ENCODE measurements at places on chromosomes 4 and X. TPM values are rescaled to one million over a fixed set of nuclear protein-coding genes. Genes with fewer than 3 reads are reported as not detected.

- H3K4me3 ChIP-seq, result no peak overlapping the region
- no peaks in the 10 kb centered on the region for H3K27me3 ChIP-seq
- H3K36me3 ChIP-seq, result no peaks in the 10 kb centered on the region
- no peaks in the 10 kb centered on the region for H3K4me1 ChIP-seq
- peak; percentile 31 for DNase-seq
Measured at GRCh38 chrX:15497865-15498264, 2.7 kb upstream of the BMX start.

DNA sequence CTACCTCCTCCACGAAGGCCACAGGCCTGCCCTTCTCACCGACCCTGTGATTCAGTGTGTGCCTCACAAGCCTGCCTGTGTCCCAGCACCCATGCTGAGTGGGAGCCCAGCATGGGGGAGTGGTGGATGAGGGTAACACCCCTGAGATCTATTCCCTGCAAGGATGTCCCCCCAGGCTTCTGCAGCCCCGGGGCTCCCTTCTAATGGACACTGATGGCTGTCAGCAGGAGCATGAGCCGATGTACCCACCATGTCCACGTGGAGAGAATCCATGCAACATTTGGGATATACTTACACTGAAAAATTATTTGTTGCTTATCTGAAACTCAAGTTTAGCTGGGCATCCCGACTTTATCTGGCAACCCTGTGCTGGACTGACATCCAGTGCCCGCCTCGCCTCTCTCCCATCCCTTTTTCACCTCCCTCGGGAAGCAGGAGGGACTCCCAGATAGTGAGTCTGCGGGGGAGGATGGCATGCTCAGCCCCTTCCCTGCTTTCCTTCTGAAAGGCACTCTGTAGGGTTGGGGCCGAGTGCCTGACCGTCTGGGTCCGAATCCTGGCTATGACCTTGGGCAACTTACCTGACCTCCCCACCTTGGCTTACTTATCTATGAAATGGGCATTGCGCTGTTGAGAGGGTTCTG is 46.9 kb upstream of the SORCS2 start:
- H3K4me1 ChIP-seq, result no peaks in the 10 kb centered on the region
- no peak for DNase-seq
- no peak overlapping the region for H3K4me3 ChIP-seq
- no peaks in the 10 kb centered on the region for H3K36me3 ChIP-seq
- H3K27me3 ChIP-seq, result peaks cover 3% of the 10 kb centered on the region

DNA sequence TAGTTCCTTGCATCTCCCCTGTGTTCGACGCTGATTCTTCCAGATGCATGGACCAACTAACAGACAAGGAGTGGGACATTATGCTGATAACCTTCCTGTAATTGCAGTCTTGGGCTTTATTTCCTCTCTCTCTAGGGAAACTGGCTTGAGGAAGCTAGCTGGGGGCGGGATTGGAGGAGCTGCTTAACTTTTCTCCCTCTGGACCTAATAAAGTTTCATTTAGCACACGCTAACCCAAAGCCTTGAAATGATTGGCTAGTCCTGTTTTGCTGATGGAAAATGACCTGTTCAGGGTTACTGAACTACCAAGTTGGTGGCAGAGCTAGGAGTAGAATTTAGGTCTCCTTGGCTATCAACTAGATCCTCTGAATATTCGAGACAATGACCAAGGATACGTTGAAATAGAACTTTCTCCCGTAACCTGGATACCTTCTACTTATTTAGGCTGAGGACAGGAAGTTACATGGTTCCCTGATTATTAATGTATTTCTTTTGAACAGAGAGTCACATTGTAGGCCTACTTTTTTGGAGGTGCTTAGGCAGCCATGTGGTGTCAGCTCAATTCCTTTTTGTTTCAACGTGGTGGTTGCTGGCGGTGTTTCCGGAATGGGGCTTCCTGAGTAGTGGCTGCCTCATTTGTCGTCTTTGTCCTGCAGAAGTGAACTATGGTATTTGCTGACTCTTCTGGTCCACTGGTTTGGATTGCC is 2.0 kb downstream of the PGK1 start:
- H3K4me1 ChIP-seq, result no peaks in the 10 kb centered on the region
- no peaks in the 10 kb centered on the region for H3K27me3 ChIP-seq
- no peak for DNase-seq
- peak overlapping the region; percentile 62 for H3K4me3 ChIP-seq
- no peak overlapping the region for H3K27ac ChIP-seq
- H3K36me3 ChIP-seq, result no peaks in the 10 kb centered on the region

DNA sequence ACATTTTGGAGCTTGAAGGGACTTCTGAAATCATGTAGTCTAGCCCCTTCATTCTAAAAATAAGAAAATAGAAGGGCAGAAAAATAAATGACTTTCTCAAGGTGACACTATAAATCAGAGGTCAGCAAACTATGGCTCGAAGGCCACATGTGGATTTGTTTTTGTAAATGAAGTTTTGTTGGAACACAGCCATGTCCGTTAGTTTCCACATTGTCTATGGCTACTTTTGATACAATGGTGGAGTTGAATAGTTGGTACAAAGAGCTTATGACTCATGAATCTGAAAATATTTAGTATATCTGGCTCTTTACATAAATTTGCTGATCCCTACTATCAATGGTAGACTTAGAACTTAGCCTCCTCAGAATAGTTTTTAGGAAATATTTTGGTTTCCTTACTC is 302.4 kb upstream of the PRPS2 start:
- no peaks in the 10 kb centered on the region for H3K36me3 ChIP-seq
- H3K27ac ChIP-seq, result no peak overlapping the region
- no peaks in the 10 kb centered on the region for H3K4me1 ChIP-seq
- H3K4me3 ChIP-seq, result no peak overlapping the region

DNA sequence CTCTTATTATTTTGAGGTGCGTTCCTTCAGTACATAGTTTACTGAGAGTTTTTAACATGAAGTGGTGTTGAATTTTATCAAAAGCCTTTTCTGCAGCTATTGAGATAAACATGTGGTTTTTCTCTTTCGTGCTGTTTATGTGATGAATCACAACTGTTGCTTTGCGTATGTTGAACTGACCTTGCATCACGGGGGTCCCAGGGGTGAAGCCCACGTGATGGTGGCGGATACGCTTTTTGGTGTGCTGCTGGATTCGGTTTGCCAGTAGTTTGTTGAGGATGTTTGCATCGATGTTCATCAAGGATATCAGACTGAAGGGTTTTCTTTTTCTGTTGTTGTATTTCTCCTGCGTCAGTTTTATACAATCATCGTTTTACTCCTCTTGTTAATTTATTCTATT is 4.6 kb upstream of the H2BW1 start:
- H3K27me3 ChIP-seq, result no peaks in the 10 kb centered on the region
- H3K36me3 ChIP-seq, result no peaks in the 10 kb centered on the region
- no peak for DNase-seq
- H3K4me1 ChIP-seq, result no peaks in the 10 kb centered on the region

HMX1 gene
- total RNA-seq, result not detected

GYG2 gene
- 10.6 TPM for total RNA-seq

EREG gene
- 9.9 TPM for total RNA-seq

DNA sequence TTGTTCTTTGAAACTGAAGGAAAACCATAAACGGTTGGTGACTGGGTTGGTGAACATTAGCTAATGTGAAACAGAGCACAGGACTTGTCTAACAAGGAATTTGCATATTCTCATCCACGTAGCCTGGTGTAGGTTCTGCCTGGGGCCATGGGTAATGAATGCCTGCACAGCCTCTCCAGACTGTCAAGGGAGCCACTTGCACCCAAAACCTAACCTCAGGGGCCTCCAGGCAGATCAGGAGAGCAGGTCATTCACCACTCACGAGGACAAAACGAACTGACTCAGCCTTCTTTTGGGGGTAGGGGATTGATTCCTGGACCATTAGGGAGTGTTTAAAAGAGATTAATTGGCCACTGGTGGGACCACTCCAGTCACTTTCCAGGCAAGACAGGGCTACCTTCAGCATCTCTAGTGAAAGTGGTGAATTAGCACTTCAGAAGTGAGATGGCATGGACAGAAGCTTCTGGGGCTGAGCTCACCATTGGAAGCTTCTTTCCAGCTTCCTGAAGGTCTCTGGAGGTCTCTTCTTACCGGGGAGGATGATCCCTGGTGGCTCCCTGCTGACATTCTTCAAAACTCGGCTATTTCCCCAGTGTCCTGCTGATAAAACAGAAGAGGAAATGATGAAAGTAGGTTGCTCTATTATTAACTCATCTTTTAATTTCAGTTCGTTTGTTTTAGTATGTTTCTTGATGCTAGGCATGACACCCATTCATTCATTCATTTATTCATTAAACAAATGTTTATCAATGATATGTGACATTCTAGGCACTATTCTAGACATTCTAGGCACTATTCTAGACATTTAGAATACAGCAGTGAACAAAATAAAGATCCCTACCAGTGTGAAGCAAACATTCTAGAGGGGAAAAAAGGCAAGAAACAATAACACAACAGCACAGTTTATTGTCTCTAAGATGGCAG is 104.5 kb upstream of the LNX1 start:
- H3K27ac ChIP-seq, result no peak overlapping the region
- no peaks in the 10 kb centered on the region for H3K27me3 ChIP-seq
- no peak overlapping the region for H3K4me3 ChIP-seq
- no peaks in the 10 kb centered on the region for H3K36me3 ChIP-seq
- no peaks in the 10 kb centered on the region for H3K4me1 ChIP-seq

DNA sequence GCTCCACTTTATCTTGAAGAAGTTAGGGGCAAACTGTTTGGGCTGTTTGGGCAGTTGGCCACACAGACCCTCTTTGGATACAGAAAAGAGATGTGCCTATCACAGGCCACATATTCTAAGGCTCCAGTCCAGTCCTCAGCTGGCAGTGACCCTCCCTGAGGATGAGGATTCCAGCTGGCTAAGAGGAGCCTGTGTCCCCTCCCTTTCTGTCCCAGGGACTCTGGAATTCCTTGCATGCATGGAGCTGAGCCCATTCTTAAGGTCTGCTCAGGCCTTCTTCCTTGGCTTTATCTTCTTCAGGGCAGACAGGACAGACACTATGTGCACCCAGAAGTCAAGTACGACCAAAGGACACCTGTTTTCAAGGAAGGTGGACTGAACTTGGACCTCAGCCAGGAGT is 23.8 kb upstream of the GK2 start:
- no peaks in the 10 kb centered on the region for H3K36me3 ChIP-seq
- no peak overlapping the region for H3K27ac ChIP-seq
- H3K4me3 ChIP-seq, result no peak overlapping the region
- DNase-seq, result no peak
- H3K27me3 ChIP-seq, result no peaks in the 10 kb centered on the region
- H3K4me1 ChIP-seq, result no peaks in the 10 kb centered on the region

- no peaks in the 10 kb centered on the region for H3K27me3 ChIP-seq
- no peaks in the 10 kb centered on the region for H3K4me1 ChIP-seq
- peak; percentile 60 for DNase-seq
- H3K27ac ChIP-seq, result no peak overlapping the region
- H3K4me3 ChIP-seq, result no peak overlapping the region
Measured at GRCh38 chrX:23756165-23756564, 13.1 kb upstream of the ACOT9 start.

DNA sequence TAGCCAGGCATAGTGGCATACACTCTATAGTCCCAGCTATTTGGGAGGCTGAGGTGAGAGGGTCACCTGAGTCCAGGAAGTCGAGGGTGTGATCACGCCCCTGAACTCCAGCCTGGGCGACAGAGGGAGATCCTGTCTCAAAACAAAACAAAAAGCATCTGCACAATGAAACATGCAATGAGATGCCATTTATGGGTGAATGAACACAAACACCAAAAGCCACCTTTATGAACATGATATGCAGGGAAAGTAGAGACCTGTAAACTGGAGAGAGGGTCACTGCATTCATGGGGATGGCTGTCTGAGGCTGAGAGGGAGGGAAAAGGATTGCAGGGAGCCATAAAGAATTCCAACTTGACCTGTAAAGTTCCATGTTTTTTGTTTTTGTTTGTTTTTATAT is 70.7 kb downstream of the EVC start:
- no peak for DNase-seq
- H3K36me3 ChIP-seq, result peaks cover 6% of the 10 kb centered on the region
- H3K27me3 ChIP-seq, result no peaks in the 10 kb centered on the region
- peaks cover 4% of the 10 kb centered on the region for H3K4me1 ChIP-seq
